ENCODE measurements at places on chromosomes 3 and 15.

- no peak for DNase-seq
Observed at GRCh38 chr15:74307827-74308811, 59.3 kb downstream of the CYP11A1 start.

GRCh38 chr3:127740136-127740915 is 67.6 kb downstream of the ABTB1 start:
- DNase-seq = no peak

DNA sequence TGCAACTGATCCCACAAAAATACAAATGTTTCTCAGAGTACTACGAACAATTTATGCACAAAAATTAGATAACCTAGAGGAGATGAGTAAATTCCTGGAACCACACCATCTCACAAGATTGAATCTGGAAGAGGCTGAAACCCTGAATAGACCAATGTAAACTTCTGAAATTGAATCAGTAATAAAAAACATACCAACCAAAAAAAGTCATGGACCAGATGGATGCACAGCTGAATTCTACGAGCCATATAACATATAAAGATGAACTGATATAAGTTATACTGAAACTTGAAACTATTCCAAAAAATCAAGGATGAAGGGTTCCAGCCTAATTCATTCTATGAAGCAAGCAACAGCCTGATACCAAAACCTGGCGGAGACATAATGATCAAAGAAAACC is 336.3 kb downstream of the PYDC2 start:
- DNase-seq = no peak

DNA sequence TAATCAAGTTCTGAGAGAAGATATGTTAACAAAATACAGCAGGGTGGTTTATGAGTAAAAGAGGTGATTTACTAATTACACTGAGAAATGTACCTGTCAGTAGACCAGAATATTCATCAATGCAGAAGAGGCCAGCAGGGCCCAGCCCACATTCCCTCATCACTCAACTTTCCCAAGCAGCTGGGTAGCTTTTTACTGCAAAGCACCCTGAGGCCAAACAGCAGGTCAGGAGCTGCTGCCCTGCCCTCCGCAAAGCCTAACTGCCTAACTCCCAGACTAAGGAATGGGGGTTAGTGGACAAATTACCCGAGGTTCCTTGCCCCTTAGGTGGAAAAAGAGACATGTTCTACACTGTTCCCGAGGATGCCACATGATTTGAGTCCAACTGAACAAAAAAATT is 108.2 kb downstream of the TBL1XR1 start:
- no peak for DNase-seq

- DNase-seq = no peak
Observed at GRCh38 chr3:94076055-94076454, 13.2 kb downstream of the NSUN3 start.

- no peak for DNase-seq
Observed at GRCh38 chr3:170572665-170573253, 13.1 kb downstream of the SLC7A14 start.

DNA sequence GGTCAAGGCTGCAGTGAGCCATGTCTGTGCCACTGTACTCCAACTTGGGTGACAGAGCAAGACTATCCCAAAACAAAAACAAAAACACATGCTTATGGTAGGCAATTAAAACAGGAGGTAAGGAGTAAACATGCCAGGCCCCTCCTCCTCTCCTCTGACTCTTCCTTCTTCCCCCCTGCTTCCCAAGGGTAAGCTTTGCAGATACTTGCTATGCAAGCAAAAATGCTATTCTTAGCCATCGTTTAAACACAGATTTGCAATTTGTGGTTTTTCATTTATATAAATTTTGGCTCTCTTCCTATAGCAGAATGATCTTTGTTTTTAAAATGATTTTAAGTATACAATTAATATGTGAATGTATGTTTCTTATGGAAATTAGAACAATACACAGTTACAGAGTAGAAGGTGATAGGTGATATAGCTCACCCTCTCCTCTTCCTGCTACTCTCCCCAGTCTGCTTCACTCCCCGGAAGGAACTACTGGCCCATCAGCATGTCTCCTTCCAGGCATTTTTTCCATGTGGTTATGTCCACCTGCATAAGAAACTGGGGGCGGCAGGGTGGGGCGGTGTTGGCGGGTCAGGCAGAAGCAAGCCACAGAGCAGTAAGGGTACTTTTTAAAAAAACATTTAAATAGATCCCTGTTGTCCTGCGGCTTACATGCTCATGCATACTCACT is 42.1 kb downstream of the IGF1R start:
- no peak for DNase-seq

- no peak for DNase-seq
Observed at GRCh38 chr3:122488262-122488973, 26.3 kb downstream of the KPNA1 start.

DNA sequence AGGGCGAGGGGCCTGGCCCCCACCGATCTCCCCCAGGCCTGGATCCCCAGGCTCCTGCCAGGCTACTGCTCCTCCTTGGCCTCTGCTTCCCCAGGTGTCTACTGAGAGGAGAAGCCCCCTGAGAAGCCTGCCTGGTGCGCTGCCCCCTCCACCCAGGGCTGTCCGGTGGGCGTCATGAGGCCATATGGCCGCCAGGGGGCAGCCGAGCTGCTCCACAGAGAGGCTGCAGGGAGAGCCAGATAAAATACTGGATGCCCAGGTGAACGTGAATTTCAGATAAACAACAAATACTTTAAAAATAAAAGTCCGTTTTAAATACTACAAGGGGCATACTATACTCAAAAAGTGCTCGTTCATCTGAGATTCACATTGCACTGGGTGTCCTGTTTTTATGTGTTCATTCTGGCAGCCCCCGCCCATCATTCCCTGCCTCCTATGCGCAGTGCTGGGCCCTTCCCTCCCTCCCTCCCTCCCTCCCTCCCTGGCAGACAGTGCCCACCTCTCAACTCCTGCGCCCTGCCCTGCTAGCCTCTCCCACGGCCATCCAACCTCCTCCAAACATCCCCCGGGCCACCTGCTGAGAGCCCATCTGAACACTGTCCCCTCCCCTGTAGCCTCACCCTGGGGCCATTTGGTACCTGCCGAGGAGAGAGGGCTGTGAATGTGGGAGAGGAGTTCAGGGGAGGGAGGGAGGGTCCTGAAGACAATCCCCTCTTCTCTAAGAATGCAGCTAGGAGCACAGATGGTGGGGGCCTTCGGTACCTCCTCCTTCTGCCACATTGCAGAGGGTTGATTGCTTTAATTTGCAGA is 29.6 kb downstream of the PSTPIP1 start:
- DNase-seq = no peak

DNA sequence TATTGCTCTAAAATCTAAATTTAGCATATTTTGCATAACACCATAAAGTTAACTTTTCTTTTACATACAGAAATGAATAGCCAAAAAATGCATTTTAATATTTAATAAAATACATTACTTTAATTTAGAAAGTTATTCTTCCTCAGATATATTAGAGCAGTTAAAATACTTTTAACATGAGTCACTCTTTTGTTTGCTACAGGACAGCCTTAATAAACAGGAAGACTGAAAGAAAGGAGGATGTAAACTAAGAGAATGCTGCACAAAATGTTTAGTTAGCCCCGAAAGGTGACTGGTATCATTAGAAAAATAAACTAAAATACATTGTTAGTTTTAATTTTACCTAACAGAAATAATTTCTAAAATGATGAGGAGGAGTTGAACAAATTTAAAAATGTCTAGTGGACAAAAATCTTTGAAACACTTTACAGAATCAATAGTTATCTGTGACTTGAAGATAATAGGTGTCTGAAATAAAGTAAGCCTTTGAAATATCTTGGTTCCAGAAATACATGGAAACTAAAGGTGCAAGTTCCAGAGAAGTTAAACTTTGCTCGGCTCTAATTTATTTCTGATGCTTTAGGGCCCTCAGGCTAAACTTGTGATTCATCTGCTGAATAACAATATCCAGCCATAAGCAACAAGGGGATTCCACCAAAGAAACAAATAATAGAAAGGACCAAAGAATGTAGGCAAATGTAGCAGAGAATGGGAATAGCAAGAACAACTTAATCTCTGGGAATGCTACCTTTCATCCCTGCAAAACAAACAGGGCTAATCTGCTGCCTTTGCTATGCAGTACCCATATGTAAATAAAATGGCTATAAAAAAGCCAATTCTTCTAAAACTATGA is 138.3 kb upstream of the UBP1 start:
- no peak for DNase-seq

DNA sequence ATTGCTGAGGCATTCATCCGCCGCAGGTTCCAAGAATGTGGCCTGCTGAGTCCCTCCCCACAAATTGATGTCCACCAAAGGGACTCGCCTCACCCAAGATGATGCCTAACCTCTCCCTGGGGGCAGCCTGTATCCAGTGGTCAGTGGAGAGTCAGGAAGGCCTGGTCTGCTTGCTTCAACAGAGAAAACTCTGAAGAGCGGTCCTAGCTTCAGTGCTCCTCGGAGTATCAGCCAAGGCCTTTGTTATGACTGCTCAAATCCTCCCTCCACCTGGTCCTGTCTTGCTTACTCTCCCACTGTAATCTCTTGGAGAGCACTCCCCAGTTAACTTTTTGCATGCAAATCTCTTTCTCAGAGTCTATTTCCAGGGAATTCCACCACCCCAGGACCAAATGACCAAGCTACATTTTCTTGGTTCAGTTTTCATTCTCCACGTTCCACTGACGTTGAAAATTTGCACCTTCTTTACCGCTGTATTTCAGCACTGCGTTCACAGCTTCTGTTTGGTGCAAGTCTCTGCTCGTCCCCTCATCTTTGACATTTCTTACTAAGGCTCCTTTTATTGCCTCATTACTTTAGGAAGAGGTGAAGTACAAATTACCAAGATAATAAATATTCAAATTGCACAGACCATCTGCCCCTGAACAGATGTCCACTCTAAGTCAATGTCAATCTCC is 22.3 kb downstream of the CMTM7 start:
- DNase-seq = no peak

DNA sequence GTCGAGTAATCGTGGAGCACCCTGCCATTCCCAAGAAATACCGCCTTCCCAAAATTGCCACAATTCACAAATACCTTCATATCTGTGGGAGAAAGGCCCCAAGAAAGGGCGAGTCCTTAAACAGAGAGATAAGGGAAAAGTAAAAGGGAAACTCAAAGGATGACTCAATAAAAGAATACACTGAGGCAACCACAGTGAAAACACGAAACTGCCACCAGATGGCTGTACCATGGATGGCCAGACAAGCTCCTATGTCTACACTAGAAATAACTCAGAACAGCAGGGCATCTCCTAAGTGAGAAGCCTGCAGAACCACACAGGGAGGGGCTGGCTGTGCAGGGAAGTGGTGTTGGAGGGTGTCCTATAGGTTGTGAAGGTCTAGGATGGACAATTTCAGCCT is 25.0 kb downstream of the SRGAP3 start:
- DNase-seq = no peak

DNA sequence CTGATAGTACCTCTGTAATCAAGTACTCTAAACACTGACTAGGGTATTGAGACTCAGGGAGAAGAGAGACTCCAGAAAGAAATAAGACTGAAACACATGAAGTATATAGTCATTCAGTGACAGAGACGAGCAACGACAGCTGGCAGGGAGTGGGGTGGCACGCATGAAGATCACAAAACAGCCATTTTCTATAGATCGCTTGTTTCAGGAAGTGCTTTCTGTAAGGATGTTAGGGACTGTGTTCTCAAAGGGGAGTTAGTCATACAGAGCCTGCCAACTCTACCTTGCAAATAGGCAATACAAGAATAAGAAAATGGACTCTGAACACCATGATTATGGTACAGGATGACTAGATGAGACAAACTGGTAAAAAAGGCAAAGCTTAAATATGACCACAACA is 139.5 kb downstream of the TBL1XR1 start:
- no peak for DNase-seq

Data from stimulated activated CD8-positive, alpha-beta memory T cell treated with anti-CD3 and anti-CD28 coated beads, Interleukin-2, amount 100 ng/mL, for 1 hour (primary cell).